ENCODE measurements at places on chromosomes 11 and 22.

DNA sequence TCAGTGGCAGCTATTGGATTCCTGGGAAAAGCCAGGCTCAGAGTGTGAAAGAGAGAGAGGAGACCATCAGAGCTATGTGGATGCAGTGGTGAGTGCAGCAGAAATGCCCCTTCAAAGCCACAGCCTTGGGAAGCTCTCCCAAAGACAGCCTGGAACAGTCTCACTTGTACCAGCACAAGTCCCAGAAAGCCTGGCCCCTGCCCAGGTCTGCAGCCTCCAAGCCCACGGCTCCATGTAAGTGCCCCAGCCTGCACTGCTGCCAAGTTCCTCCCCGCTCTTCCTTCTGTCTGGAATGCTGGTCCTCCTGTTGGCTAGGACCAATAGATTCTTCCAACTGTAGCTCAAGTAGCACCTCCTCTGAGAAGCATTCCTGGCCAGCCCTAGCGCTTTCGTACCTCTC is 539.7 kb downstream of the MIAT start:
- DNase-seq = no peak

GRCh38 chr11:134951305-134951700 is 539.3 kb upstream of the B3GAT1 start:
- DNase-seq = no peak

DNA sequence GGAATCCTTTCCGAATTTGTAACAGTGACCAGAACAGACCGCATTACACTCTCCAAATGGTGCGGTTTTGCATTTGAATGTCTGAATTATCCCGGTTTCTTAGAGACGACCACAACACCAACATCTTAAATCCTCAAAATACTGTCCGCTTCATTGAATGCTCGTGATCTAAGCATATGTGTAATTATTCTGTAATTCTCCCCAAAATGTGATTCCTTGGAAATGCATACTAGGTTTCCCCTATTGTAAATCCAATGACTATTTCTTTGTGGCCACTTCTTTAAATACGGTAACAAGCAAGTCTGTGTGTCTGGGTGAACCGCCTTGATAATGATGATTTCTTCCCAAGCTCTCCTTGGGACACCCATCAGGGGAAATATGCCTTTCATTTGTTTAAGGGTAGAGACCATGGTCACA is 87.3 kb upstream of the DBX1 start:
- DNase-seq = no peak

DNA sequence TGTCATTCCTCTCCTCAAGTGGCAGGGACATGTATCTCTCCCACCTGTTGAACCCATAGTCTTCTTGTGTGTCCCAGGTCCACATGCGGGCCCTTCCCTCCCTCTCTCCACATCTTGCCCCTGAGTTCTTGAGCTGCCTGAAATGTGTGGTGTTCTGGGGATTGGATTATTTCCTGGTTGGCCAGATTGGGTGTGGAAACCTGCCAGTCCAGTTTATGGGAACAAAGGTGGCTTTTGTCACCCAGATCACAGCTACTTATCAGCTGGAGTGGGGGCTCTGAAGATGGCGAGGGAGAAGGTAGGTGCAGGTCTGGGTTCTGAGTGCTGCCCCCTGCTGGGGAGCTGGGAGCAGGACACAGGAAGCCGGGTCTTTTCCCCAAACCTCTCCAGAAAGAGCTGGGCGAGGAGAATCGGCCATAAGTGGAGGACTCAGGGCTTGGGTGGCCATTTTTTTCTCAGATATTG is 14.2 kb downstream of the DTX4 start:
- peak; percentile 25 for DNase-seq
